Endothelial cell of umbilical vein (primary cell): ENCODE measurements at places on chromosomes 5 and 9. TPM values are rescaled to one million over a fixed set of nuclear protein-coding genes. Genes with fewer than 3 reads are reported as not detected.
A peak's percentile ranks its signal among the peaks of the same experiment; 100 is the strongest.

GRCh38 chr9:5626727-5627634 is 1.9 kb upstream of the RIC1 start:
- H3K36me3 ChIP-seq: no peaks in the 10 kb centered on the region
- H3K27me3 ChIP-seq: no peaks in the 10 kb centered on the region
- peak overlapping the region; percentile 85 for H3K27ac ChIP-seq
- peaks cover 29% of the 10 kb centered on the region for H3K4me1 ChIP-seq
- no peak overlapping the region for H3K4me3 ChIP-seq
- DNase-seq: peak; percentile 79

GRCh38 chr5:121968910-121969607 is 7.3 kb downstream of the SRFBP1 start:
- no peak overlapping the region for H3K4me3 ChIP-seq
- DNase-seq: peak; percentile 97
- no peaks in the 10 kb centered on the region for H3K36me3 ChIP-seq
- H3K27ac ChIP-seq: peak overlapping the region; percentile 96

DNA sequence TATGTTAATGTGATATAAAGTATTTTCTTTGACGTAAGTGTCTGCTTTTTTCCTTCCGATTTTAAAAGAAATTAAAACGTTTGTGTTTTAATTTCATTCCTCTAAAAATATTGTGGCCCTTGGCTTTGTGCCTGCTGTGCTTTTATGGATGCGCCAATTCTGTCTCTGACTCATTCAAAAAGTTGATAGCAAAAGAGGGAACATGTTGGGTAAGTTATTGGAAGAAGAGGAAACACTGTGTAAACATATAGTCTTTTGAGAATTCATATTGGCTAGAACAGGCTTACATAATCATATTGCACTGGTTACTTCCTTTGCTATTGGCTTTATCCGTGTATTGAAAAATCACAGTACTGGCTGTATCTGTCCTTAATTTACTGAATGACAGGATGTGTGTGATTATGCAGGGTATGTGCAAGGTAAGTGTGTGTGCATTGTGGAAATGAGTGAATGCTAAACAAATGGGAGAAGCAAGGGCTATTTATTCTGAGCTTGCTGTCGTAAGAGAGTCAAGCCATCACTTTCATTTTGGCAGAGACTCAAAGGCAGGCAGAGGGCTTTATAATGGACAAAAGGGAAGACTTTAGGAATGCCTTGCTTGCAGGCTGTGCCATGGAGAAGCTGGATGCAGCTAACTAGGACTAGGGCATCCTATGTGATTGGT is 67.8 kb downstream of the SGCD start:
- no peaks in the 10 kb centered on the region for H3K4me1 ChIP-seq
- H3K27me3 ChIP-seq: no peaks in the 10 kb centered on the region
- no peak overlapping the region for H3K27ac ChIP-seq
- no peak for DNase-seq
- H3K4me3 ChIP-seq: no peak overlapping the region

SOX30 gene
- total RNA-seq: not detected in 2 replicates

FBP1 gene
- 2.2 and 3.8 TPM in 2 replicates for total RNA-seq

PCDHGA8 gene
- total RNA-seq: 0.53 and 0.95 TPM in 2 replicates

MOCS2 gene
- 31.1 and 31.5 TPM in 2 replicates for total RNA-seq

EIF4E1B gene
- total RNA-seq: not detected in 2 replicates

DNA sequence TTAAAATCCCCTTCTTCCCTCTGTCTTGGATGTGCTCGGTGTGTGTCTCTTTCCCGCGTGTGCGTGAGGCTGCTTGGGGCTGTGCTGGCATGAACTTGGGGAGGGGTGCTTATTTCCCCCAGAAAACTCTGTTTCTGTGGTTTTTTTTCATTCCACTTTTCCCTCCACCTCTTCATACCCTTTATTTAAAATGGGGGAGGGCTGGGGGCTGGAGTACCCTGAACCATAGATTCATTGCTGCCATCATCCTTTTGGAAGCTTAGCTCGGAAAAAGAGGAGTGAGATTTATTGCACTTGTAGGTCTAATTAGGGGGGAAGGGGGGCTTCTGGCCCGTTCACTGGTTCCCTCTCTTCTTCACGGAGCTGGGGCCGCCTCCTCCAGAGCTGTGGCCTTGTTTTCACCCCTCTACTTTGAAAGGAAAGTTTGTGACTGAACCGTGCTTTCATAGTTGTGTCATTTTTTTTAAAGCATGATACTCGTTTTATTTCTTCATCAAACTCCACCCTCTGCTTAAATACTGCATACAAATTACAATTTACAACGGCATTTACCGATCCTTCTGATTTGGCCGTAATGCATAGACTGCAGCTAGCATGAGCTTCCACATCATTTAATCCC is 2.9 kb downstream of the NR2F1 start:
- H3K27me3 ChIP-seq: no peaks in the 10 kb centered on the region
- H3K36me3 ChIP-seq: peaks cover 4% of the 10 kb centered on the region
- H3K4me1 ChIP-seq: peaks cover 20% of the 10 kb centered on the region
- H3K4me3 ChIP-seq: peak overlapping the region; percentile 100
- DNase-seq: peak; percentile 44
- peak overlapping the region; percentile 75 for H3K27ac ChIP-seq

- no peak for DNase-seq
- no peaks in the 10 kb centered on the region for H3K36me3 ChIP-seq
- H3K4me3 ChIP-seq: no peak overlapping the region
- no peaks in the 10 kb centered on the region for H3K27me3 ChIP-seq
- no peak overlapping the region for H3K27ac ChIP-seq
Observed at GRCh38 chr5:135670588-135670987, 91.8 kb upstream of the CXCL14 start.

GRCh38 chr5:65020492-65020891 is 251.8 kb downstream of the CWC27 start:
- no peak overlapping the region for H3K4me3 ChIP-seq
- H3K36me3 ChIP-seq: no peaks in the 10 kb centered on the region
- no peaks in the 10 kb centered on the region for H3K4me1 ChIP-seq
- no peak for DNase-seq
